ENCODE measurements at places on chromosomes 6 and 20. TPM values are rescaled to one million over a fixed set of nuclear protein-coding genes. Genes with fewer than 3 reads are reported as not detected.

The CASS4 gene
- total RNA-seq: 0.11 TPM

The BCAS4 gene
- total RNA-seq: 5.5 TPM

The E2F3 gene
- total RNA-seq: 7.4 TPM

The EPHA7 gene
- total RNA-seq: not detected

The NRSN1 gene
- total RNA-seq: not detected

The ID1 gene
- total RNA-seq: 364 TPM

The OR2B6 gene
- not detected for total RNA-seq

The C2 gene
- total RNA-seq: 19.1 TPM

The DDX39B gene
- total RNA-seq: 262 TPM

The FGD2 gene
- not detected for total RNA-seq

The SNPH gene
- total RNA-seq: 6.4 TPM

The TPX2 gene
- total RNA-seq: 52.8 TPM

The DTNBP1 gene
- 5.2 TPM for total RNA-seq

The SLC32A1 gene
- not detected for total RNA-seq

The PERP gene
- 28.5 TPM for total RNA-seq

The CRISP3 gene
- total RNA-seq: not detected
